ENCODE measurements at places on chromosomes 2 and 18. TPM values are rescaled to one million over a fixed set of nuclear protein-coding genes. Genes with fewer than 3 reads are reported as not detected.

DNA sequence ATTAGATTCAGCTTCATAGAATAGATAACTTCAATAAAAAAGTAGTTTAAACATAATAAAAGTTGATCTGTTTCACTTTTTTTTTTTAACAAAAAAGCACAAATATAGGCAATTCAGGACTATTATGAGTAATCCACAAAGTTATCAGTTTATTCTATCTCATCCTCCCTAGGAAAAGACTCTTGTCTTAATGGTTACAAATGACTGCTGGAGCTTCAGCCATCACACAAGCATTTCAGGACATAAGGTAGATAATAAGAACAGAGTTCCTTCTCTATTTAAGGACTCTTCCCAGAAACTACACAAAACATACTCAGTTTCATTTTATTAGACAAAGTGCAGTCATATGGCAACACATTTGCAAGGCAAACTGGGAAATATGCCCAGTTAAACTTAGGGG lies 357.6 kb upstream of the SETBP1 start:
- DNase-seq = no peak

- DNase-seq = no peak
These were observed 116.0 kb upstream of the PELI1 start for GRCh38 chr2:64260093-64260803.

DNA sequence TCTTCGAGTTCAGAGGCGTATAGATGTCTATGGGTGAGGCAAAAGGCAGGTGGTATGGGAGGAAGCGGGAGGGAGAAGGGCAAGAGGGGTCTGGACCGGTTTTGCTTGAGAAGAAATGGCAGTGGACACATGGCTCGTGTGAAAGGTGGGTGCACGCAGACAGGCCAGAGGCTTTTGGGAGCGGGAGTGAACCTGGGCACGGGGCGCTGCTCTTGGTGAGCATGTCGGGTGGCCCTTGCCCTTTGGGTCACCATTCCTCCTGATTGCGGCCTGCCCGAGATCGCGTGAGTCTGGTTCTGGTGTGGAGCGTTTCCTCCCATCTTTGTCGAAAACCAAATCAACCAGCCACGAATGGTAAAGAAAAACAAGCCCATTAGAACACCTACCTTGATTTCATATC lies 12.6 kb downstream of the LDLRAD4 start:
- no peak for DNase-seq

- DNase-seq = peak; percentile 19
These were observed 18.2 kb downstream of the FBLN7 start for GRCh38 chr2:112156152-112156986.

GRCh38 chr2:219987830-219988229 lies 360.4 kb downstream of the SLC4A3 start:
- DNase-seq = peak; percentile 96

DNA sequence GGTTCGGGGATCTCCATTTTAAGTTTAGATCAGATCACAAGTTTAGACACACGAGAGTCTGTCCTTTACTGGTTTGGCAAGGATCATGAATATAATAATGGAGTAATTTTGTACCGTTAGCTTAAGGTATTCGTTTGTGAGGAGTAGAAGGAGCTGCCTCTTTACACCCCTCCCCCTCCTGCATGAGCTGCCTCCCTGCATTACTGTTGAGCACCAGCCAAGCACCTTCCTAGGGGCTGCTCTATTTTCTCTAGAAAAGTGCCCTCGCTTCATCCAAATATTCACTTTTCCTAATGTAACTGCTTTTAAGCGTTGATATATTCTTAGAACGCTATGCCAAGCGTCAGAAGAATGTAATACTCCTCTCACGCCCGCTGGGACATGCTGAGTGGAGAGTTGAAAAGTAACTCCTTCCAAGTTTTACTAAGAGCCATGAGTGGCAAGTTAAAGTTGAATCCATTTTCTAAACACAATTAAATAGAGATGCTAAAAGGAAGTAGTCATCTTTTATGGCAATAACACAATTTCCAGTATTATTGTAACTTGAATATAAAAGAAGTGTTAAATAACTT lies 25.4 kb upstream of the SCN7A start:
- DNase-seq = no peak

- no peak for DNase-seq
These were observed 11.3 kb downstream of the LCT start for GRCh38 chr2:135825550-135826176.

DNA sequence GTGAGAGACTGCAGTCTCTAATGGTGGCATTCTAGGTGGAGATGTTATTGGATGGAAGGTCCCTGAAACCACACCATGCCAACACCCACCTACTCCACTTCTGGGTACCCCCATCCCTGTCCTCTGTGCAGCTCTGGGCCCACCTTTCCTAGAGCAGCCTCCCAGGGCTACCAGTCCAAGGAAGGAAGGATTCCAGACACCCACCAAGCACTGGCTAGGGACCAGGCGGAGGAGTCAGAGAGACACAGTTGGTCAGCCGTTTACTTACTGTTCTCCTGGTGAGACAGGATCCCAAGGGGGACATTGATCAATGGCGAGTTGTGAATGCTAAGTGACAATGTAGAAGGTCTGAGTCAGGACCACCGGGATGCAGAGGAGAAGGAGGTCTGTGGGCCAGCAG lies 151.6 kb downstream of the TTC32 start:
- DNase-seq = no peak

The USP34 gene
- total RNA-seq = 101 TPM

The CPO gene
- not detected for total RNA-seq

Measured in A172 (cell line).